Epithelial cell of proximal tubule (primary cell): ENCODE measurements at places on chromosomes 12 and 14. TPM values are rescaled to one million over a fixed set of nuclear protein-coding genes. Genes with fewer than 3 reads are reported as not detected.

DNA sequence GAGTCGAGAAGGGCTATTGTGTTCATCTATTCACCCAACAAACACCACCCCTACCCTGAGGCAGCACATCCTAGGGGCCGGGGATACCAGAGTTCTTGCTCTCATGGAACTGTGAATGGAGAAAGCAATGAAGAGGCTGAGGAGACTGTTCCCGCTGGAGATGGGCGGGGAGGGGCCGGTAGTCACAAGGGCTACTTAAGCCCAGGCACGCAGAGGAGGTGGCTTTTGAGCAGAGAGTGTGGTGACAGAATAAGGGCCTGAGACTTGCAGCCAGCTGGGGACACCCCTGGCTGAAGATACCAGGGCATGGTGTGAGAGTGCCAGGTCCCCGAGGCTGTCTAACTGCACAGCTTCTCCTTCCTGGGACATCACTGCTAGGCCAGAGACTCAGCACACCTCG lies 114.1 kb upstream of the EVL start:
- no peak for DNase-seq

DNA sequence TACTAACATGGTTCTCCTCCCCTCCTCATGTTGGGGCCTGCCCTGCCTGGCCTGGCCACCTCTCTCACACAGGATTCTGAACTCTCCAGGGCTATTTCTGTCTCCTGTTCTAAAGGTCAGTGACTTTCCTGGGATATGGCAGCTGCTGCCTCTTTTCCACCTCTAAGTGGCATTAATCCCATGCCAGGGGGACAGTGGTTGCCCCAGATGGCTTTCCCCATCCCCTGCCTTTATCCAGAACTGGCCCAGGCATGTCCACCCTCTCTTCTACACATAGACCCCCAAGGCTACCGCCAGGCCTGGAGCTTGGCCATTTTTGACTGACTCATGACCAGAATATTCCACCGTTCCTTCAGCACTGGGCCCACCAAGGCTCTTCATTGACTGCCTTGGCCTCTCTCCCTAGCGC lies 90.4 kb downstream of the IRF2BPL start:
- no peak for DNase-seq

GRCh38 chr14:57008534-57008933 lies 198.3 kb upstream of the OTX2 start:
- no peak for DNase-seq

DNA sequence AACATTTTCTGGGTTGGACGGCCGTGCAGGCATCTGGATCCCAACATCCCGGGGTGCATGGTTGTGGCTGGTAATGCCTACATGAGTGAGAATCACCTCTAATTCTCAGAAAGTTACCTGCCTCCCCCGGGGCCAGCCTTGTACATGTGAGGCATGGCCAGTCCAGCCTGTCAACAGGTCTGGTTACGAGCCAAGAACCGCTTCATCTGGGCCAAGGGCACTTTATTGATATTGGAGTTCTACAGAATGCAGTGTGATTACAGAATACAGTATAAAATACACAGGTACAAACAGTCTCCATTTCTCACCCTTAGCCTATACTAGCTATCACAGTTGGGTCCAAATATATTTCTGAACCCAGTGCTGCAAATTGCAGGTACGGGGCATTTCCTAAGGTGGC lies 84.9 kb upstream of the EVL start:
- DNase-seq = no peak

GRCh38 chr14:34172550-34173368 lies 221.9 kb upstream of the EGLN3 start:
- no peak for DNase-seq

Gene BEST3
- 2.2 and 2.5 TPM in 2 replicates for total RNA-seq

Gene BBS10
- total RNA-seq = 4.7 and 8.2 TPM in 2 replicates
